ENCODE measurements at places on chromosomes 5 and 9.

DNA sequence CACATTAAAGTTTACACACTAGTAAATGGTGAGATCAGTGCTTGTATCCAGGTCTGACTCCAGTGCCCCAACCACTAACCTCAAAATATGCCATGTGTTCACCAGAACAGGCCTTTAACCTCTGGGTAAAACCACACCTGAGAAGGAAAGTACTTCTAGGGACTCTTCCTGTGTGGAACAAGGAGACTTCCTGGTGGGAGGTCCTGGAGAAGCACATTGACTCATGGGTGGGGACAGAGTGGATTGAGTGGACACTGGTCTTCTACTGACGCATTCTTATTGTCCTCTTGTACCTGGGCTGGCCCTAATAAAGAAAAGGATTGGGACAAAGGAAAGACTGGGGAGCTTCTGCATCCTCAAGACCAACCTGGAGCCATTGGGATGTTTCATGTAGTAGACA, 43.4 kb downstream of the ANGPTL2 start:
- H3K4me3 ChIP-seq = no peak overlapping the region
- no peak overlapping the region for H3K27ac ChIP-seq
- H3K4me1 ChIP-seq = no peaks in the 10 kb centered on the region
- DNase-seq = no peak
- H3K27me3 ChIP-seq = no peaks in the 10 kb centered on the region

DNA sequence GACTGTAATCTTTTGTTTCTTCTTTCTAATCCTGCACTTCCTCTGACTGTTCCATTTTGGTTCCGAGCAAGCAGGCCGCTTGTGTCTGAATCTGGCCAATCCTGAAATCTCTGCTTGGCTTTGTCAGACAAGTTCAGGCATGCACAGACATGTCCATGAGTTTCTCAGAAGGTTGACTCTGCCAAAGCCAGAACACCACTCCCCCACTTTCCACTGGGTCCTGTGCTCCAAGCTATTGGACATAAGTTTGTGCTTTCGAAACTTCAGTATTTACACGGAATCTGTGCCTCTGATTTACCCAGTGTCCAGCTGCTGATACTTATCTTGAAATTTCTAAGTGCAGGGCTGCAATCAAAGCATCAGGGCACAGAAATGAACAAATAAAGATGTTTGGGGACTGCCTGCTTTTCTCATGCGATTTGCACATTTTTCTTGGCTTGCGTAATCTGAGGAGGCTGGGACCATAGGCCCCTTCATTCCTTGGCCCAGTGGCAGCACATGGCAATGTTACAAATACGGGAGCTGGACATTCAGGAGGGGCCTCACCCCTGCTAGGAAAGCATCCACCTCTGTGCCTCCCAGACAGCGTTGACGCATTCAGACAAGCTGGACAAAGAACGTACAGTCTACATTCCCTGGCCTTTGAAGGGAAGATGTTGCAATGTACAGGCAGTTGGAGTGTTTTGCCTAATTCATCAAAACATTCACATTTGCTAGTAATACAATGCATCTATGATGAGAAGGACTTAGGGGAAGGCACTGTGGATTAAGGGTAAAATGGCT, 209.2 kb upstream of the PAPPA start:
- DNase-seq = no peak
- H3K27ac ChIP-seq = no peak overlapping the region
- H3K36me3 ChIP-seq = no peaks in the 10 kb centered on the region
- no peaks in the 10 kb centered on the region for H3K4me1 ChIP-seq

DNA sequence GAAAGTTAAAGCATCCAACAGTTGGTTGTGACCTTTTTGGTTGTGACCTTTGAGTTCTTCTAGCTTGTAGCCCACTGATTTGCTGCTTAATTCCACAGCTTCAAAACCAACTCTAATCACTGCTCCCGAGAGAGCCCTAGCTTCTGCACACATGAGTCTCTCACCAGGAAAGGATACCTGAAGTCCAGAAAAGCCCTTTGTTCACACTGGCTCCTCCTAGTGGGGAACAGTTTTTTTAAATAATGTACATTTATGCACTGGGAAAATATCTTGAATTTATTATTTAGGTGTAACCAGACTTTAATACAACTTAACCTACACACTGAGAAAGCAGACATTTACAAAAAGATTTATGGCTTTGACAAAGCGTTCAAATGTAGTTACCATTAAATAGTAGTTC, 120.2 kb upstream of the CCDC152 start:
- H3K27me3 ChIP-seq = no peaks in the 10 kb centered on the region
- no peaks in the 10 kb centered on the region for H3K4me1 ChIP-seq
- no peak for DNase-seq
- no peak overlapping the region for H3K27ac ChIP-seq
- H3K4me3 ChIP-seq = no peak overlapping the region

GRCh38 chr5:156534906-156535485, 208.0 kb downstream of the SGCD start:
- no peaks in the 10 kb centered on the region for H3K27me3 ChIP-seq
- H3K27ac ChIP-seq = no peak overlapping the region
- DNase-seq = no peak
- H3K36me3 ChIP-seq = no peaks in the 10 kb centered on the region
- H3K4me3 ChIP-seq = no peak overlapping the region
- no peaks in the 10 kb centered on the region for H3K4me1 ChIP-seq

DNA sequence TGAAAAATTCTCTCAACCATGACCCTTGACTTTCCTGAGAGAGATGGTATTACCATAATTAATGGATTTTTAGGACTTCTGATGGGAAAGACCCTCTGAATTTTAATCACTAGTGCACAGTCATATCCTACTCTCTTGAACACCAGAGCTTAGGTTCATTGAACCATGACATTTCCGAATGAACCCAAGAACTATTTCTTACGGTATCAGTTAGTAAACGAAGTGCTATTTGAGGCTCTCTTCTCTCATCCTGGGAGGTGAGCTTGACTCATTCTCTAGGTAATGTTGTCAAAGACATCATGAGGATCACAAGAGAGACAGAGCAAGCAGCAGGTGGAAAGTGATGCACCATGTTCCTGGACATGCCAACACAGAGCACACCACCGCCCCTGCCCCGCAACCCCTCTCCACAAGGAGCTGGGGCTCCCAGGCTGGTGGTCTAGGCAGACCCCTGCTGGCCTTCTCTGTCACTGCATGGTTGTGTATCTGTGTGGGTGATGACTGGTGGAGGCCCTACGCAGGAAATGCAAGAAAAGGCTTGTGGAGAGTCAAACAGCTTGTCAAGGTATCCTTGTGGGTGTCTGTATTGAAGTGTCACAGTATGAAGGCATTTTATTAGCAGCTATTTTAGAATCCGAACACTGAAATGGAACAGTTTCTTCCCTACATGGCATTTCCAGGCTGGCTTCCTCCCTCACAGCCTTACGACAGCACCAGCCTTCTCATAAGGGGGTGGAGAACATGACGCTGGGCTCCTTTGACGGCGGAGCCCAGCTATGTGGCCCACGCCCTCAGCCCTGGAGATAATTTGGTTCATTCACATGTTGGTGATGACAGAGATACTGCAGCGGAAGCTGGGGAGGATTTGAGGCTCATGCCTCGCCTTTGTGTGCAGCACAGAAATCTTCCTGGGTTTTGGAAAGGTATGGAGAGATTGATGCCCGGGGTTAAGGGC, 297.6 kb downstream of the NTRK2 start:
- no peaks in the 10 kb centered on the region for H3K36me3 ChIP-seq
- H3K4me3 ChIP-seq = no peak overlapping the region
- DNase-seq = no peak
- peaks cover 3% of the 10 kb centered on the region for H3K27me3 ChIP-seq
- H3K4me1 ChIP-seq = no peaks in the 10 kb centered on the region
- H3K27ac ChIP-seq = no peak overlapping the region

Measured in natural killer cell (primary cell).